Epithelial cell of umbilical artery (primary cell): ENCODE measurements at places on chromosomes 5 and 9. TPM values are rescaled to one million over a fixed set of nuclear protein-coding genes. Genes with fewer than 3 reads are reported as not detected.

The WNT8A gene
- total RNA-seq = not detected in 2 replicates

The SPINK6 gene
- total RNA-seq = not detected in 2 replicates

The TNC gene
- total RNA-seq = 2.3 and 4.6 TPM in 2 replicates

The TLE1 gene
- 31.6 and 32.5 TPM in 2 replicates for total RNA-seq

The ADAMTS6 gene
- total RNA-seq = 86.4 and 100 TPM in 2 replicates

The BAAT gene
- total RNA-seq = not detected in 2 replicates

The SPAAR gene
- total RNA-seq = 10.3 and 14.3 TPM in 2 replicates

The CATSPER3 gene
- not detected in 2 replicates for total RNA-seq

The CCDC112 gene
- 6.7 and 10.1 TPM in 2 replicates for total RNA-seq

The IRX2 gene
- not detected in 2 replicates for total RNA-seq
